ENCODE measurements at places on chromosomes 11 and 22. TPM values are rescaled to one million over a fixed set of nuclear protein-coding genes. Genes with fewer than 3 reads are reported as not detected.

The OR5B17 gene
- not detected for total RNA-seq

The GAB4 gene
- total RNA-seq, result not detected

The BLID gene
- 1.2 TPM for total RNA-seq

The TUBGCP6 gene
- 22.1 TPM for total RNA-seq

The MS4A1 gene
- not detected for total RNA-seq

The PHLDA2 gene
- total RNA-seq, result 2.6 TPM

The OR8D2 gene
- not detected for total RNA-seq

The B3GAT3 gene
- total RNA-seq, result 12.7 TPM

The SCGB1D2 gene
- not detected for total RNA-seq

The AQP11 gene
- 1.7 TPM for total RNA-seq

DNA sequence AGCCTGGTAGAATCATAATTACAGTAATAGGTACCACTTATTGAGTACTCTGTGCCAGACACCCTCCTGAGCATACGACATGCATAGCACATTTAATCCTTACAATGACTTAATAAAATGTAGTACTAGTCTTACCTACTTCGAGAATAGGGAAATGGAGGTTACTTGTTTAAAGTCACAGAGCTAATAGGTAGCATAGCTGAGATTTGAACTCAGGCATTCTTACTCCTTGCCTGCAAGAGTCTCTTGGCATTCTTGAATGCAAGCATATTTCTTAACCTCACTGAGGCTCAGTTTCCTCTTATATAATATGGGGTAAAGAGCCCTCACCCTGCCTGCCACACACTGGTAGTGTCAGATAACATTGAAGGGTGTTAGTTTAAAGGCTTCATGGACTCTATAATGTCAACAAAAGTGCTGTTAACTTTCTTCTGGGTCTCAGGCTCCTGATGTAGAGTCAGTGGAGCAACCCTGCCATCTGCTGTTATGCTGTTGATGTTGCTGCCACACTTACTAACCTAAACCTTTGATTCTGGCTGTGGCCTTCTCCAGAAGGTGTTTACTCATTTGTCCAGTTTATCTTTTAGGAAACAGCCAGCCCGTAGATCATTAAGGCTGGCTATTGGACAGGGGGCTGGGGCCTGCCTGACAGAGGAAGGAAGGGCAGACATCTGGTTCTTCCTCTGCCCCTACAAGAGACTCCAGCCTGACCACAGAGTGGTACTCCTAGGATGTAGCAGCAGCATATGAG, 18.9 kb downstream of the LIMK2 start:
- H3K4me3 ChIP-seq, result no peak overlapping the region
- no peaks in the 10 kb centered on the region for H3K27me3 ChIP-seq
- no peak for DNase-seq
- H3K36me3 ChIP-seq, result no peaks in the 10 kb centered on the region
- H3K27ac ChIP-seq, result peak overlapping the region; percentile 61
- no peaks in the 10 kb centered on the region for H3K4me1 ChIP-seq

GRCh38 chr11:43360361-43361032, 1.8 kb downstream of the TTC17 start:
- DNase-seq, result no peak
- no peak overlapping the region for H3K27ac ChIP-seq
- H3K27me3 ChIP-seq, result no peaks in the 10 kb centered on the region
- H3K4me1 ChIP-seq, result no peaks in the 10 kb centered on the region
- peaks cover 7% of the 10 kb centered on the region for H3K36me3 ChIP-seq

- no peaks in the 10 kb centered on the region for H3K4me1 ChIP-seq
- no peak overlapping the region for H3K4me3 ChIP-seq
- no peaks in the 10 kb centered on the region for H3K36me3 ChIP-seq
- H3K27ac ChIP-seq, result no peak overlapping the region
- H3K27me3 ChIP-seq, result no peaks in the 10 kb centered on the region
- DNase-seq, result no peak
These were observed 78.7 kb upstream of the CCND1 start for GRCh38 chr11:69562302-69562701.

DNA sequence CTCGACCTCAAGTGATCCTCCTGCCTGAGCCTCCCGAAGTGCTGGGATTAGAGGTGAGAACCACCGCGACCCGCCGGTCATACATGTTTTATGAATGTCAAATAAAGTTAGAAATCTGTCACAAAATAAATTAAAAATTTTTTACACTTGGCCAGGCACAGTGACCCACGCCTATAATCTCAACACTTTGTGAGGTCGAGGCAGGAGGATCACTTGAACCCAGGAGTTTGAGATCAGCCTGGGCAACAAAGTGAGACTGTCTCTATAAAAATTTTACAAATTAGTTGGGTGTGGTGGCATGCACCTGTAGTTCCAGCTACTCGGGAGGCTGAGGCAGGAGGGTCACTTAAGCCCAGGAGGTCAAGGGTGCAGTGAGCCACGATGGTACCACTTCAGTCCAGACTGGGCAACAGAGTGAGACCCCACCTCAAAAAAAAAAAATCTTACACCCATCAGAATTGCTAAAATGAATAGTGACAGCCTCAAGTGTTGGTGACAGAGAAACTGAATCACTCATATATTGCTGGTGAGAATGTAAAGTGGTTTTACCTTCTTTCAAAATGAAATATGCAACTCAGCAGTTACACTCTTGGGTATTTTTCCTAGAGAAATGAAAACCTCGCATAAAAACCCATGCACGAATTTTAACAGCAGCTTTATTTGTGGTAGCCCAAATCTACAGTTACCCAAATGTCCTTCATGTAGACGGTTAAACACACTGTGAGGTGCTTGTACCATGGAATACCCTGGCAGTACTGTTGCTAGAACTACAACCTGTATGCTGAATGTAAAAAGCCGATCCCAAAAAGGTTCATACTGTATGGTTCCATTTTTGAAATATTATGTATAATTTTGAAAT, 55.4 kb downstream of the MED15 start:
- H3K27me3 ChIP-seq, result no peaks in the 10 kb centered on the region
- H3K4me1 ChIP-seq, result peaks cover 22% of the 10 kb centered on the region
- peaks cover 56% of the 10 kb centered on the region for H3K36me3 ChIP-seq

GRCh38 chr11:73995731-73996130, 13.1 kb upstream of the UCP2 start:
- no peaks in the 10 kb centered on the region for H3K4me1 ChIP-seq
- no peak overlapping the region for H3K4me3 ChIP-seq
- DNase-seq, result no peak

- H3K4me1 ChIP-seq, result peaks cover 3% of the 10 kb centered on the region
- no peak overlapping the region for H3K27ac ChIP-seq
- no peak overlapping the region for H3K4me3 ChIP-seq
These were observed 5.9 kb downstream of the PAK1 start for GRCh38 chr11:77467993-77468392.

DNA sequence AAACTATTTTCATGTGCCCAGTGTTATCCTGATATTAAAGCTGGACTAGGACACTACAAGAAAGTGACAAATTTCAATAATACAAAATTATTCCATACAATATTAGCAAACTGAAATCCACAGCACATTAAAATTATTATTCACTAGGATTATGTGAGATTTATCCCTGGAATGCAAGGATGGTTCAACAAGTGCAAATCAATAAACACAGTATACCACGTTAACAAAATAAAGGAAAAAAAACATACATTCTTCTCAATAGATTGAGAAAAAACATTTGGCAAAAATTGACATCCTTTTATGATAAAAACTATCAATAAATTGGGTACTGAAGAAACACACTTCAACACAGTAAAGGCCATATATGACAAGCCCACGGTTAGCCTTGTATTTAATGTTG, 1758.2 kb upstream of the RAG2 start:
- DNase-seq, result no peak
- no peak overlapping the region for H3K4me3 ChIP-seq
- H3K27me3 ChIP-seq, result no peaks in the 10 kb centered on the region
- no peaks in the 10 kb centered on the region for H3K36me3 ChIP-seq

DNA sequence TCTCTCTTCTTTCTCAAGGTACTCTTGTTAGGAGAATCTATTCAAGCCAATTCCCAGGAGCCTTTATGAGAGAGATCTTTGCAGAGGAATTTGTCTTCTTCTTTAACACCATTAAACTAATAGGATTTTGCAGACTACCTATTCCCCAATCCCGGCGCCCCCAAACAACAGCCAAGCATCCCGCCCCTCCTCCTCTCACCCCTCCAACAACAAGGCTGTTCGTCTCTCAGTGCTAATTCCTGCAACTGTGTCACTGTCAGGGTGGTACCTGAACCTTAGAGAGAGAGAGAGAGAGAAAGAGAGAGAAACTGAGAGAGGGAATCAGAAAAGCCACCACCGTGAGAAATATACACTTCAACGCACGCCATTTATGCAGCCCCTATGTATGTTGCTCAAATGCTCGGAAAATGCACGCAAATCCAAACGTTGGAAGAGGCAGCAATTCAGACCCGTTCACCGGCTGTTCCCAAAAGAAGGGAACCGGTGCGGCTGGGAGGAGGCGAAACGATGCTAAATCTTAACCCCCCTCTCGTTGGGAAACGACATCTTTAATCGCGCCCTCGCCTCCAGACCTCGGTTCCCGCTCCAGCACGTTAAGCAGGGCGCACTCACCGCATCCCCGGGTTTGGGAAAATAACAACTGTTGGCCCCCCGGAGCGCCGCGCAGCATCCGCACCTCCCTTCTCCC, 961 bp downstream of the KCNA4 start:
- peaks cover 12% of the 10 kb centered on the region for H3K4me1 ChIP-seq
- H3K4me3 ChIP-seq, result peak overlapping the region; percentile 39
- H3K27ac ChIP-seq, result peak overlapping the region; percentile 25
- no peak for DNase-seq
- H3K36me3 ChIP-seq, result no peaks in the 10 kb centered on the region

- no peaks in the 10 kb centered on the region for H3K27me3 ChIP-seq
- no peak overlapping the region for H3K4me3 ChIP-seq
- peaks cover 16% of the 10 kb centered on the region for H3K4me1 ChIP-seq
These were observed 15.2 kb downstream of the E2F8 start for GRCh38 chr11:19225581-19225980.

GRCh38 chr11:28106353-28107043, 1.5 kb downstream of the KIF18A start:
- H3K4me1 ChIP-seq, result peaks cover 30% of the 10 kb centered on the region
- H3K36me3 ChIP-seq, result no peaks in the 10 kb centered on the region
- no peak for DNase-seq
- H3K27ac ChIP-seq, result no peak overlapping the region
- H3K4me3 ChIP-seq, result no peak overlapping the region

GRCh38 chr22:30357236-30357570, 396 bp downstream of the CCDC157 start:
- H3K27ac ChIP-seq, result peak overlapping the region; percentile 98
- no peaks in the 10 kb centered on the region for H3K27me3 ChIP-seq
- peaks cover 28% of the 10 kb centered on the region for H3K4me1 ChIP-seq
- H3K4me3 ChIP-seq, result peak overlapping the region; percentile 90
- DNase-seq, result no peak
- peaks cover 8% of the 10 kb centered on the region for H3K36me3 ChIP-seq

DNA sequence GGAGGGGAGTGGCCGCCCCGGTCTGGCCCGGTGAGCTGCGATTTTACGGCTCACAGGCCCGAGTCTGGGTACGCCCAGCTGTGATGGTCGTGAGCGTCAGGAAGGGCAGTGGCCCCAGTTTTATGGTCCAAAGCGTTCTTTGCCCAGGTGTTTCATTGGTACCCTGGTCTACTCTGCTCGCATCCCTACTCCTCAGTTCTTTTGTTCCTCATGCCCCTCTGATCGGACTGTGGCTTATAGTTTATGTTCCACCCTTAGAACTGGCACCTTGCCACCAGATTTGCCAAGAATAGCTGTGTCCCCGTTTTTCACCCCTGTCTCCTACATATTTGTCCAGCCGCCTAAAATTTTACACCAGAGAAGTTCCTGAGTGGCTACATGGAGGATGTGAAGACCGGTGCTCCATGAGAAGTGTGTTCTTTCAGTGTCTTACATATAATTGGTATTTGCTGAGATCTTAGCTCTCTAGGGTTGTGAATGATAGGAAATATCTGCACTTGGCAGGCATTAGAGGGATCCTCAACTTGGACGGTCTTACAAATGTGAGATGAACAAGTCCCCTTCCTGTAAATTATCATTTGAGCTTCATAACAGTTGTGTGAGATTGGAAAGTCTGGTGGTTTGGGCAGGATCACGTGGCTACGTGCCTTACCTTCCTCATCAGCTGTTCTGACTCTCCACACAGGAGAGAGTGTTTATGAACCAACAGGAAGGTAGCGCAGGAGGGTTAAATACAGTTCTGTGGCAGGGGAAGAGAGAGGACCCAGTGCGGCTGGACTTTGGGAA, 1.1 kb downstream of the PANX1 start:
- H3K36me3 ChIP-seq, result no peaks in the 10 kb centered on the region
- H3K27ac ChIP-seq, result peak overlapping the region; percentile 97
- H3K4me1 ChIP-seq, result peaks cover 59% of the 10 kb centered on the region
- peak overlapping the region; percentile 86 for H3K4me3 ChIP-seq
- no peak for DNase-seq

DNA sequence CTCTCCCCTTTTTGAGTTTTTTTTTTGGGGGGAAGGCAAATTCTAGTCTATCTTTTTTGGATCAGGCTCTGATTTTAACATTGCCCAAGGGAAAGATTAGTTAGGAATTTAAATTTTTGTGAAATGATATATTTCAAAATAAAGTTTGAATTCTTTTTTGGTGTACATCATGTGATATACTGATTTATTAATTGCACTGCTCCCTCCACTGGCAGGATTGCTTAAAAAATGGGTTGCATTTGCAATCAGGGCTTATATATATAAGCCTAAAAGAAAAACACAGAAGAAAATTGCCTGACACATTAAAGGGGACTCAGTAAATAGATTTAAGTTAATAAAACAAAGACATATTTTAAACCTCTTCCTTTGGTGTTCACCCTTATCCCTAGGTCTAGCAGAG, 1.2 kb downstream of the DYNC2H1 start:
- no peak overlapping the region for H3K27ac ChIP-seq
- H3K4me3 ChIP-seq, result peak overlapping the region; percentile 72
- no peaks in the 10 kb centered on the region for H3K27me3 ChIP-seq
- no peaks in the 10 kb centered on the region for H3K36me3 ChIP-seq
- H3K4me1 ChIP-seq, result no peaks in the 10 kb centered on the region

DNA sequence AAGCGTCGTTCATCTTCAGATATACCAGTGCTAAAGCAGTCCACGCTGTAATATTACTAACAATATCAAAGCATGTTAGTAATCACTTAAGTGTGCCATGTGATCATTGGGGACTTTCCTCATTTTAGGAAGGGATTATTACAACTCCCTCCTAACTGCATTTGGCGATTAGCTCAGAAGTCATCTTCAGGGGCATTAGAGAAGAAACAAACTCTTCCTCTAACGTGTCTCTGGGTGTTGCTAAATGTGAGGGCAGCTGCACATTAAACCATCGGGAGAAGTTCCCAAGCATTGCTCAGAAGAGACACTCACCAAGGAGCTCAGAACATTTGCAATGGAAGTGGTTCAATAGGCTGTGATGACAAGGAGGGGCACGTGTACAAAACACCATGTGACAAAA, 17.2 kb downstream of the TESMIN start:
- no peak overlapping the region for H3K27ac ChIP-seq
- H3K27me3 ChIP-seq, result no peaks in the 10 kb centered on the region
- no peaks in the 10 kb centered on the region for H3K4me1 ChIP-seq
- DNase-seq, result no peak
- H3K4me3 ChIP-seq, result no peak overlapping the region

All from right atrium auricular region (tissue), 2 donors.